ENCODE measurements at places on chromosomes 6 and 20. TPM values are rescaled to one million over a fixed set of nuclear protein-coding genes. Genes with fewer than 3 reads are reported as not detected.

- DNase-seq: no peak
Observed at GRCh38 chr6:4518506-4518905, 257.7 kb upstream of the CDYL start.

DNA sequence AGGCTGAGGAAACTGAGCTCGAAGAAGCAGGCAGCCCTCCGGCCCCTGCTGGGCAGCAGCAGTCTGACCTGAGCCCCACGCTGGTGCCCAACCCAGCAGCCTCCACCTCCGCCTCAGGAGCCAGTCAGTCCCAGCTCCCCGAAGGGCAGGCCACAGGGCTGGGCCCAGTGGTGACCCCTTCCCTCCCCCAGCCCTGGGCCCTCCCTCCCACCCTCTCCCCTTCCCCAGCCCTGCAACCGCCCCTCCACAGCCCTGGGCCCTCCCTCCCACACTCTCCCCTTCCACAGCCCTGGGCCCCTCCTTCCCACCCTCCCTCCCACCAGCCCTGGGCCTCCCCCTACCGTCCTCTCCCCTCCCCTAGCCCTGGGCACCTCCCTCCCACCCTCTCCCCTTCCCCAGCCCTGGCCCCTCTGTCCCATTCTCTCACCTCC is 115.0 kb downstream of the TAF4 start:
- DNase-seq: no peak

- no peak for DNase-seq
Observed at GRCh38 chr6:39102821-39103136, 12.2 kb downstream of the SAYSD1 start.

GRCh38 chr6:84967965-84968364 is 203.6 kb upstream of the TBX18 start:
- no peak for DNase-seq

DNA sequence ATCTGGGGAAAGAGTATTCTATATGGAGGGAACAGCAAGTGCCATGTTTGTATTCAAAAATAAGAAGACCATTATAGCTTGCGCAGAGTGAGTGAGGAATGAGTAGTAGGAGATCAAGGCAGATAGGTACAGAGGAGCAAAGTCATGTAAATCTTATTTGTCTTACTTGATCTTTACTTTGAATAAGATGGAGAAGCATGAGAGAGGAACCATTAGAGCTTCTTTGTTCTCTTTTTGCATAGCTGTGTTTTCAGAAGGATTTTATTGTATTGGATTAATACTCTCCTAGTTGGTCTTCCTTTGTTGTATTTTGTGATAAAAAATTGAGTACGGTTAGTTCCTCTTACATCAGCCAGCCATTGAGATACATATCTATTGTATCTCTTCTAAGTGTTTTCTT is 88.4 kb downstream of the SCAF8 start:
- DNase-seq: no peak

GRCh38 chr6:61833176-61833755 is 452.8 kb downstream of the KHDRBS2 start:
- no peak for DNase-seq

GRCh38 chr20:23200413-23200812 is 114.3 kb upstream of the CD93 start:
- DNase-seq: no peak

- DNase-seq: no peak
Observed at GRCh38 chr6:138253731-138254130, 35.4 kb upstream of the PBOV1 start.

The TNF gene
- 135 TPM for total RNA-seq

The DDO gene
- total RNA-seq: not detected

The IRF4 gene
- 417 TPM for total RNA-seq
